PC-3 (cell line): ENCODE measurements at places on chromosomes 7 and 10.

- H3K36me3 ChIP-seq, result no peaks in the 10 kb centered on the region
- DNase-seq, result no peak
Observed at GRCh38 chr7:132197772-132198171, 378.5 kb downstream of the PLXNA4 start.

- H3K27ac ChIP-seq, result no peak overlapping the region
- H3K36me3 ChIP-seq, result no peaks in the 10 kb centered on the region
- no peak overlapping the region for H3K4me3 ChIP-seq
- DNase-seq, result peak; percentile 63
- no peaks in the 10 kb centered on the region for H3K27me3 ChIP-seq
- H3K4me1 ChIP-seq, result peaks cover 53% of the 10 kb centered on the region
Observed at GRCh38 chr7:43761938-43762692, 3.6 kb downstream of the BLVRA start.

- H3K27me3 ChIP-seq, result no peaks in the 10 kb centered on the region
- peaks cover 4% of the 10 kb centered on the region; the same call in 1 of the 2 replicates for H3K4me1 ChIP-seq
- no peak for DNase-seq
- H3K36me3 ChIP-seq, result no peaks in the 10 kb centered on the region
- no peak overlapping the region for H3K4me3 ChIP-seq
Observed at GRCh38 chr10:131933016-131933695, 32.3 kb downstream of the PPP2R2D start.

GRCh38 chr7:104825099-104825498 is 188.9 kb upstream of the KMT2E start:
- H3K4me3 ChIP-seq, result no peak overlapping the region
- no peak overlapping the region for H3K27ac ChIP-seq
- H3K4me1 ChIP-seq, result no peaks in the 10 kb centered on the region
- no peaks in the 10 kb centered on the region for H3K27me3 ChIP-seq

DNA sequence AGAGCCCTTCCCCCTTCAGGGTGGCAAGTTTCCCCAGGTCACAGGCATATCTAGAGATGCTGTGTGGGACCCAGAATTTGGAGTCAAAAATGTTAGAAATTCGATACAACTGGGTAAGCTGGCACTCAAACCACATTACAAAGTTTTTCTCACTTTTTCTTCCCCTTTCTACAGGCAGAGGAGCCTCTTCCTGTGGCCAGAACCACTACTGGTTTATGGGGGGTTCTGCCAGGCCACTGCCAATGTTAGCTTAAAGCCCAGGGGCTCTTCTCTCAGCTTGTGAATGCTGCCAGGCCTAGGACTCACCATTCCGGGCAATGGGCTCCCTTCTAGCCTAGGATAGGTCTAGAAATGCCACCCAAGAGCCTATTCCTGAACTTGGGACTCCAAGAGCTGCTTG is 617.9 kb upstream of the PHF14 start:
- H3K27me3 ChIP-seq, result no peaks in the 10 kb centered on the region
- no peaks in the 10 kb centered on the region for H3K4me1 ChIP-seq
- H3K36me3 ChIP-seq, result no peaks in the 10 kb centered on the region
- H3K4me3 ChIP-seq, result no peak overlapping the region

GRCh38 chr10:100907773-100908363 is 4.9 kb upstream of the SLF2 start:
- no peak overlapping the region for H3K4me3 ChIP-seq
- H3K36me3 ChIP-seq, result no peaks in the 10 kb centered on the region
- H3K4me1 ChIP-seq, result peaks cover 8% of the 10 kb centered on the region
- no peaks in the 10 kb centered on the region for H3K27me3 ChIP-seq
- no peak for DNase-seq
- no peak overlapping the region for H3K27ac ChIP-seq

- no peaks in the 10 kb centered on the region for H3K27me3 ChIP-seq
- no peak overlapping the region for H3K27ac ChIP-seq
Observed at GRCh38 chr10:13105184-13105583, 5.2 kb downstream of the OPTN start.

GRCh38 chr7:107386548-107387102 is 83.2 kb upstream of the GPR22 start:
- H3K4me1 ChIP-seq, result peaks cover 12% of the 10 kb centered on the region
- H3K27me3 ChIP-seq, result no peaks in the 10 kb centered on the region
- no peaks in the 10 kb centered on the region for H3K36me3 ChIP-seq

DNA sequence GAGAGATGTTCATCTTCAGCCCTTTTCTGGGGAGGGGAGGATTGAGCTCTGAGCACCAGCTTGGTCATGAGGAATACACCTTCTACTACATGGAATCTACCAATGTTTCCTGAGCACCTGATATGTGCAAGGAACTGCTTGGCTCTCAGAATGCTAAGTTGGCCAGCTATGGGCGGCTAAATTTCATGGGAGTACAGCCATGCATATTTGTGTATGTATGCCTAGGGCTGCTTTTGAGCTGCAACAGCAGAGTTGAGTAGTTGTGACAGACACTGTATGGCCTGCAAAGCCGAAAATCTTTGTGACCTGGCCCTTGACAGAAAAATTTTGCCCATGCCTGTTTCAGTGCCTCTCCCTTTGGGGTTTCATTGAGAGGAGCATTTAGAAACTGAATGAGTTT is 44.9 kb downstream of the NPY start:
- H3K27me3 ChIP-seq, result no peaks in the 10 kb centered on the region; the same call in 1 of the 2 replicates
- DNase-seq, result no peak
- no peaks in the 10 kb centered on the region for H3K4me1 ChIP-seq
- no peaks in the 10 kb centered on the region for H3K36me3 ChIP-seq
- H3K4me3 ChIP-seq, result no peak overlapping the region

GRCh38 chr7:114539575-114539974 is 125.0 kb downstream of the FOXP2 start:
- H3K4me1 ChIP-seq, result no peaks in the 10 kb centered on the region
- H3K27ac ChIP-seq, result no peak overlapping the region
- H3K36me3 ChIP-seq, result no peaks in the 10 kb centered on the region

DNA sequence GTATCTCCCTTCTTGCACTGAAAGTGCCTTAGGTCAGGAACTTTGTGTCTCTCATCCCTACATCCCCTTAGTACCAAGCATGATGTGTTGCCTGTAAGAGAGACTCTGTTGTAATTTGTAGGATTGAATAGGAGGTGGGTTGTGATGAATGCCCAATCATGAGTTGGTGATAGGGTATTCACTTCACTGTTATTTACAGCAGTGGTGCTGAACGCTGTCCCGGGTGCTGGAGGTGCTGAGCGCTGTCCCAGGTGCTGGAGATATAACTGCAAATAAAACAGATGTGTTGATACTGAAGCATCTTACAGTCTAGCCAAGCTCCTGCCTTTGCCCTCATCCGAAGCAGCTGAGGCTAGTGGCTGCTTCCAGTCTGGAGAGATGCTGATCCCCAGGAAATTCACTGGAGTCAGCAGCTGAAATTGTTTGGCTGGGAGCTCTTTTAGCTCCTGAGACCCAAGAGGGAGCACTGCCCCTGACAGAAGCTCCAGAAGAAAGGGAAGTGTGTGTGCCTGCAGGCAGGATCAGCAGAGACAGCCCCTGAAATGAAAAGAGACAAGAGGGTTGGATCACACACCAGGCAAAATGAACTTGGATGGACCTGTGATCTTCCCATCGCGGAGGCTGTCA is 183.4 kb downstream of the SORCS3 start:
- no peaks in the 10 kb centered on the region for H3K36me3 ChIP-seq
- no peak overlapping the region for H3K27ac ChIP-seq
- no peaks in the 10 kb centered on the region for H3K27me3 ChIP-seq
- H3K4me3 ChIP-seq, result no peak overlapping the region

DNA sequence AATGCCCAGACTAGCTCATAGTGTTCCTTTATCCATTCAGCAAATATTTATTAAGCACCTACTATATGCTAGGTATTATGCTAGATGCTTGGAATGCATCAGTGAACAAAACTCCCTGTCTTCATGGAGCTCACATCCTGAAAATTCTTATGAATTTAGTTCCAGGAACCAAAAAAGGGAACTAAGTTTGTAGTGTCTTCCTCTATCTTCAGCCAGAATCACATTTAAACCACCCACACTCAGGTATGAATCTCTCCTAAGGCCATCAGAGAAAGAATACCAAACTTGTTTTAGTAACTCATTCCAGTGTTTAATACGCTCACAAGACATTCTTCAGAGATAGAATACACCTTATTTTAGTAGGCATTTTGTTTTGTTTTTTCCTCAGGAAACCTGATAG is 10.1 kb upstream of the EGR2 start:
- H3K4me1 ChIP-seq, result peaks cover 6% of the 10 kb centered on the region
- H3K27me3 ChIP-seq, result no peaks in the 10 kb centered on the region
- H3K4me3 ChIP-seq, result no peak overlapping the region
- H3K36me3 ChIP-seq, result no peaks in the 10 kb centered on the region
- no peak for DNase-seq
- H3K27ac ChIP-seq, result no peak overlapping the region
